Foreskin fibroblast (primary cell): ENCODE measurements at places on chromosomes 11 and 22.

DNA sequence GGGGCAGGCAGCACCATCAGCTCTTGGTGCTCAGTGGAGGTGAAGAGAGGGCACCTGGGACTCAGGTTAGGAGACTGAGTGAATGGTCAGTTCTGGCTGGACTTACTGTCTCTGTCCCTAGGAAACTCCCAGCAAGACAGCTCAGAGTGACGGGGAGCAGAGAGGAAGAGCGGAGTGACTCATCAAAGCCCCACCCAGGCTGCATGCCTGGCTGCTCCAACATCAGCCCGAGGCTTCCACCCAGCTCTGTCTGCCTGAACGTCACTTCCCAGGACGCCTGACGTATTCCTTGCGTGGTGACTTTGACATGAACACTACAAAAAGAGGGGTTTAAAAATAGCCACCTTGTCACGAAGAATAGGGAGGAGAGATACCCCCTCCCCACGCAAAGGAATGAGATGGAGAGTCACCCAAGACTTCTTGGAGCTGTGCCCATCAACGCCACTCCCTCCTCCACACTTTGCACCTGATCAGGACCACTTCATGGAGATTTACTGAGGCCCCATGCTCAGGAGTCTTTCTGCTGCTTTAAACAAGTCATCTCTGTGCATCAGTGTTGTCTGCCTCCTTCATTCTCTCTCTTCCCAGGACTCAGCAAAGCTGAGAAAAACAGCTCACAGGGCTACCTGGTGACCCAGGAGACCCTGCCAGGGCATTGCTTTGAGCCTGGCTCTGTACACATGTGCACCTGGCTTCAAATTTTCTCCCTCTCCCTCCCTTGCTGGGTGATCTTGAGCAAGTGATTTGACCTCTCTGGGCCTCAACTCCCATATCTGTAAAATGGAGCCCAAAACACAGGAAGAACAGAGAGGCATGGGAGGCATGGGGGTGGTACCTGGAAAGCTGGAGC, 83.1 kb downstream of the MN1 start:
- DNase-seq: peak; percentile 98

DNA sequence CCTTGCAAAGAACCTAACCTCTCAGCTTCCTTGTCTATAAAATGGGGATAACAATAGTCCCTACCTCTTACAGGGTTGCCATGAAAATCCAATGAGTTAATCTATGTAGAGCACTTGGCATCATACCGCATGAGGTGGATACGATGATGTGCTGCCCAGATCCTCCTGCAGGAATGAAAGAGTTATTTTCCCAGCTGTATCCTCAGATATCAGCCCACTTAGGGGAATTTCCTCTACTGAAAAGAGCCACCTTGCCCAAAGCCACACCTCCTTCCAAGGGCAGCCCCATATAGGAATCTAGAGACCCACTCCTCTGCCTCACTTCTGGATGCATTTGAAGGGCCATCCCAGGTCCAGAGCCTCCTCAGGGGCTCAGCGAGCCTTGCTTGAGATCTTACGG, 128.4 kb downstream of the CCDC81 start:
- DNase-seq: no peak

DNA sequence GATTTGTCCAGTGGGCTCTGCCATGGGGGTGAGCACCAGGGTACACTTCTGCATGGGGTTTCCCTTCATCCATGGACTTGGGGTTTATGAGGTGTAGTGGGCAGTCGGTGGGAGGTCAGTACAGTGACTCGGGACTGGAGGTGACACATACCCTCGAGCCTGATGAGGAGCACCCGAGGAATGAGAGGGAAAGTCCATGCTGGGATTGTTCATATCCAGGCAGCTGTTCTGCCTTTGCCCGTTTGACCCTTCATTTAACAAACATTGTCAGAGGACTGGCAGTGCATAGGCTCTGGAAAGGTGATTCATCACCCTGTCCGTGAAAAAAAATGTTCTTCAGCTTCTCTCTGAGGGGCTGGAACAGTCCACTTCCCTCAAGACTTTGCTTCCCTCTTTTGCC, 2.7 kb downstream of the NAV2 start:
- peak; percentile 98 for DNase-seq

DNA sequence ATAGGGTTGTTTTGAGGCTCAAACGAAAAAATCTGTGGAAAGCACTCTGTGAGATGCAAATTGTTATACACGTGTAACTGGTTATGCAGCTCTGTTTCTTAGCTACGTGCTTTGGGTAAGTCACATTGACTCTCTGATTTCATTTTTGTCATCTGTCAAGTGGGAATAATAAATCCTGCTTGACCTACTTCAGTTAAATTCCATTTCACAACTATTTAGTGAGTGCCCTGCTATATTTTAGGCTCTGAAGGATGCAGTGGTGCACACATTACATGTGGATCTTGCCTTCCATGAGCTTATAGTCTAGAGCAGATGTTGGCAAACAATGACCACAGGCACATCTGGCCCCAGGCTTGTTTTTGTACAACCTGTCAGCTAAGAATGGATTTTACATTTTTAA, 133.6 kb upstream of the PLET1 start:
- no peak for DNase-seq
